GM23338 (cell line): ENCODE measurements at places on chromosomes 12 and 14.
A peak's percentile ranks its signal among the peaks of the same experiment; 100 is the strongest.

GRCh38 chr14:23121361-23121771 is 2.3 kb upstream of the CEBPE start:
- DNase-seq: no peak

GRCh38 chr12:64891629-64892028 is 67.2 kb downstream of the TBC1D30 start:
- DNase-seq: peak; percentile 40

- DNase-seq: no peak
Measured at GRCh38 chr14:51520087-51520486, 131.6 kb upstream of the FRMD6 start.

DNA sequence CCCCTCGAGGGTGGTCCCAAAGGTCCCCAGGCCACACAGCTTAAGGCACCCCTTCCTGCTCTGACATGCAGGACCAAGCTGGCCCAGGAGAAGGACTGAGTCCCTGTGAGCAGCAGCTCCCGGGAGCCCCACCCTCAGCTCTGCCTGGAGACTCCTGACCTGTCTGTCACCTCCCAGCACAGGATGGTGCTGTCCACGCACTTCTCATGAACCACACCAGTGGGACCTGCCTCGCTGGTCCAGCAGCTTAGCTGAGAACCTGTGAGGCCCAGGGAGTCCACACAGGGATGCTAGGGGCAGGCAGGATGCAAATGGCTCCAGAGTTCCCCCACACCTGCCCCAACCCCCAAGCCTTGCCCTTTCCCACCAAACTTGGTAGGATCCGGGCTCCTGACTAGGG is 27.7 kb downstream of the CCDC85C start:
- DNase-seq: no peak

GRCh38 chr12:41333974-41334373 is 145.9 kb downstream of the PDZRN4 start:
- DNase-seq: peak; percentile 24

DNA sequence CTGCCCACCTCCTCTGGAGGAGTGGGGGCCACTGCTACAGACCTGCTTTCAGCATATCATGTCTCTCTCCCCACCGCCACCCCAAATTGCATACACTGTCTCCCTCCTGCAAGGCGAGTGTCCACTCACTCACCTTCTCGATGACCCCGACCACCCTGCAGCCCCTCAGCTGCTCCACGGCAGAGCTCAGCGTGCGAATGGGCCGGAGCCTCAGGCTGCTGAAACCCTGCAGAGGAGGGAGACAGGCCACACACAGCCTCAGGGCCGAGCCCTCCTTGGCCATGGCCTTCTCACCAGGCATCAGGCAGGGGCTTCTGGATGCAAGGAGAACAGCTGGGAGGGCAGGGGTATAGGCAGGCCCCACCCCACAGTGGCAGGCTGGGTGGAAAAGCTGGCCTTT is 4.7 kb downstream of the RPS6KL1 start:
- DNase-seq: no peak

DNA sequence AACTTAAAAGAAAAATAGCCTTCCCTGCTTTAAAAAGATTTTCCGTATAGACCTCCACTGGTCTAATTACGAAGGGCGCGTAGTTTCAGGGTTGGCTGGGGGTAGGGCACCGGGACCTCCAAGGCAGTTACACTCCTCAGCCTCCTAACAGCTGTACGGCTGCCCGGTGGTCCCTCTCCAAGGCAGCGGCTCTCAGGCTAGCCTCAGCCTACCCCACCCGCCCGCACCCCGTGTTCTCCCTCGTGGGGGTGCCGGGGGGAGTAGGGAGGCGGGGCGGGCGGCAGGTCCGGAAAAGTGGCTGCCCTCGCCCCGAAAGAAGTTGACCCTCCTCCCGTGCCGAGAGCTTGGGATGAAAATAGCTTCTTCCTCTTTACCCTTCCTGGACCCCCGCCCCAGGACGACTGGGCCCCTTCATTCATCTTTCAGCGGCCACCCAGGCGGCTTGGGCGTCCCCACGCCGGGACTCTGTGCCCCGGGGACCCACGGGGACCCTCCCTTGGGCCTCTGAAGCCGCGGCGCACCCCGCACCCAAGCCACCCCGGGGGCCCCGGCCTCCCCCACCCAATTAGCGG is 991 bp upstream of the RCOR1 start:
- peak; percentile 68 for DNase-seq

DNA sequence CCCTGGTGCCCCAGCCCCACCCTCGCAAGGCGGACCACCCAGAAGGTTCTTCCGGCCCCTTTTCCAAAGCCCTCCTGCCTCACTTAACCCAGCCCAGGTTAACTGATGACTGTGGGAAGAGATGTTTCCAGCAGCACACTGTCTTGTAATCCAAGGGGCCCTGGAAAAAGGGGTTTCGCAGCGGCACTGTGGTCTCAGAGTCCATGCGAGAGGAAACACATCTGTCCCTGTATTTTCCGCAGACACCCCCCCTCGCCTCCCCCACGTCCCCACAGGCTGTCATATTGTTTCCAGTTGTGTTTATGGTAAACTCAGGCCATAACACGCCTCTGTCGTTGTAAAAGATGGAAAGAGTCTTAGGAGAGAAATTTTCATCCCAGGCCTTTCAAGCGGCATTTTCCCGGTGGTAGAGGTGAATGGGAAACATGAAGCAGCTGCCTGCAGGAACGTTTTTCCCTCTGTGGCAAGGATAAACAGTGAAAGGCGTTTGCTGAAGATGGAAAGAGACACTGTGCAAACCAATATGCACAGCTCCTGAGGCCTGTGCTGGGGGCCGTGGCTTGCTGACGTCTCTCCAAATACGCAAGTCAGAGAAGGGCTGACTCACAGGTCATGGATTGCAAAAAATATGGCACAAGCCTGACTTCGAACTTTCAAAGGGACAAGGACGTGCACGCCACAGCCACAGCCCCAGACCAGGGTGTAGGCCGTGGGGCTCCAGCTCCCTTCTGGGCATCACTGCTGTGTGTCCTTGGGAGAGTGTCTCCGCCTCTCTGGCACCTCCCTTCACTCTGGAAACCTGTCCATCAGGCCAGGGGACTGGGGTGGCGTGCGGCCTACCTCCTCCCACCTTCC is 22.5 kb upstream of the FZD10 start:
- DNase-seq: no peak

GRCh38 chr12:104006929-104007328 is 41.3 kb downstream of the TDG start:
- DNase-seq: no peak

- peak; percentile 55 for DNase-seq
Measured at GRCh38 chr12:79690142-79690637, 574 bp downstream of the PAWR start.

DNA sequence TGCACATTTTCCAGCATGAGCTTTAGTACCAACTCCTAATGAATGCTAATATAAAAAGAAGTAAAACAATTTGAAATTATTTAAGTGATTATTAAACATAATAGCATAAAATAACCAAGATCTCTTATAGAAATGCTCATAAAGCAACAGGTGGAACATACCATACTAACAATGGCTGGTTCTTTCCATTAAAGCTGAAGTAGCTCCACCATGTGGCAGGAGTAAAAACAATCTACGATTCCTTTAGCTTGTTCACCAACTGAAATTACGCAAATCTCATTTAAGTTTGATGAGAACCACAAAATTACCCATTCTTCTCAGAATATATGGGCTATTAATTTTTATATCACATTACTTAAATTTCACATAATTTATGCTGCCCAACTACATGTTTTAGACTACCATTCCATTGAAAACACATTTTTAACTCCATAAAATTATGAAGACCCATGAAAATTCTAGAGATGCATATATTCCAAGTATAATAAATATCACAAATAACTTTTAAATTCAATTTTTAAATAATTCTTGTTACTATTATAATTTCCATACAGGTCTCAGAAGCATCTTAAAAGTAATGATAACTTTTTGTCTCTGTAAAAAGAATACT is 213.6 kb downstream of the DAD1 start:
- peak; percentile 77 for DNase-seq

GRCh38 chr12:100643246-100643645 is 69.8 kb downstream of the GAS2L3 start:
- no peak for DNase-seq

DNA sequence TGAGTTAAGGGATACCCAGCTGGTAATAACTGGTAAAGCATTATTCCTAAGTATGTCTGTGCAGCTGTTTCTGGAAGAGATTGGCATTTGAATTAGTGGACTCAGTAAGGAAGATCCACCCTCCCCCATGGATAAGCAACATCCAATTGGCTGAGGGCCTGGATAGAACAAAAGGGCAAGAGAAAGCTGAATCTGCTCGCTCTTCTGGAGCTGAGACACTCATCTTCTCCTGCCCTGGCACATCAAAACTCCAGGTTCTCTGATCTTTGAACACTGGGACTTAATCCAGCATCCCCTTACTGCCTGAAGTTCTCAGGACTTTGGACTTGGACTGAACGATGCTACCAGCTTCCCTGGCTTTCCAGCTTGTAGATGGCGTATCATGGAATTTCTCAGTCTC is 63.1 kb upstream of the CNOT2 start:
- DNase-seq: no peak

DNA sequence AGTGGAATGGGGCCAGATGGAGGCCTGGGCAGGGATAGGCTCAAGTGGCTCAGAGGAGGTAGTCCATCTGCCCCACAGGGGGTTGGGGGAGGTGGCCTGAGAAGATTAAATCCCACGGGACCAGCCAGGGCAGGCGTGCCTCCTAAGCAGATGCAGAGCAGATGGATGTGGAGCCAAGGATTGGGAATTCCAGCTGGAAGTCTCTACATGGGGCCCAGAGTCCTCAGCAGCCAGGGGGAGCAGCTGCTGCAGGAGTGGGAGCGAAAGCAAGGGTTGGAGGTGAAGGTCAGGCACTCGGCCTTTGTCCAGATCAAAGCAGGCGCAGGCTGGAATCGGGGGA is 42.4 kb upstream of the VRK1 start:
- peak; percentile 46 for DNase-seq

DNA sequence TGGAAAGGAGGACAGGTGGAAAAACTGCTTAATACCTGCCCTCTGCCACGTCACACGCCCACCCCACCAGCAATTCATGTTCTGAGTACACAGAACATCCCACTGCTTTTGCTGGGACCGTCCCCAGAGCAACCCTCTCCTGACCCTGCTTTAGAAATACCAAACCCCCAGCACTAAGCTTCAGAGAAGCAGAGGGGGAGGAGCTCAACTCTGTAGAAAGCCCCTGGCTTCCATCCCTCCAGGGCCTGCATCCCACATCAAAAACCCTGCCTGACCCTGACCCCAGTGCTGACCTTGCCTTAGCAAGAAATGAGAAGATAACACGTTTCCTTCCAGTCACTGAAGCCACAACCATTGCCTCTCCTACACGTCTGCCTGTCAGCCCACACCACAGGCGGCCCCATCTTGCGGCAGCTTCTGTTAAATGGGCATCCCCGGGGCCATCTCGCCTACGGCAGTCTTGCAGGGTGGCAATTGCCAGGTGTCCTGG is 19.7 kb downstream of the VDR start:
- DNase-seq: no peak

GRCh38 chr12:48795550-48796455 is 6.9 kb upstream of the ADCY6 start:
- DNase-seq: peak; percentile 94

GRCh38 chr12:29682088-29682487 is 101.7 kb downstream of the TMTC1 start:
- DNase-seq: no peak

- DNase-seq: no peak
Measured at GRCh38 chr12:49298160-49298559, 3.2 kb downstream of the PRPH start.
